ENCODE measurements at places on chromosomes 5 and 9. TPM values are rescaled to one million over a fixed set of nuclear protein-coding genes. Genes with fewer than 3 reads are reported as not detected.
A peak's percentile ranks its signal among the peaks of the same experiment; 100 is the strongest.

GRCh38 chr9:32180597-32180996, 203.8 kb upstream of the ACO1 start:
- DNase-seq, result no peak

- DNase-seq, result peak; percentile 66
Observed at GRCh38 chr9:128078504-128079434, 10.7 kb downstream of the SLC25A25 start.

DNA sequence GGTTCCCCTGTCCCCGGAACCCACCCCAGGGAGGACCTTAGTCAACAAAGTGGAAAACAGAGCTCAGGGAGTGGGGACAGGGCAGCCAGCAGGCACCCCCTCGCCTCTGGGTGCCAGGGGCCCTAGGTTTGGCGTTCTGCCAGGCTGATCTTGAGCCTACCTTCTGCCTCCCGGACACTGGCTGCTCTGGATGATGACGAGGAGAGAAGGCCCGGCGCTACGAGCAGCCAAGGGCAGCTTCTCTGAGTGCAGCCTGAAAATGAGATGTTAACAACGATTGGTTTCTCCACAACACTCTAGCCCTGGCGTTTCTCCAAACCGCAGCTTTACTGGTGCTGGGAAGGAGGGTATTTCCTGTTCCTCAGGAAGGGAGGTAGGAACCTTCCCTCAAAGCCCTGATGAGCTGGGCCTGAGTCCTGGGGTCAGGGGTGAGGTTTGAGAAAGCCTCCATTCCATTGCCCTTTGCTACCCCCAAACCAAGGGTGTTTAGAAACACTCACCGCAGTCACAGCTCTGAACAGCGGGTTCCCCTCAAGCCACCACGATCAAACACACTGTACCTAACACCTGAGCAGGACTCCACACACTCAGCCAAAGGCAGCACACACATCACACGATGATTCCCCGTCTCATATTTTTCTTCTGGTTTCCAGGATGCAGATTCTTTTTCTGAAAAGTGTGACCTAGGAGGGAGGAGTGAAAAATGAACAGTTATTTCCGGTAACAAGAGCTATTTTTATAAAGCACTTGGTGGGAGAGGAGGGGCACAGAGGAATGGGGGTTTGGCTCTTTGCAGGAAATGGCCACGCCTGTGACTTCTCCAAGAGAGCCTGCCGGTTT, at the start of gene STING1:
Gene STING1 (minus strand): TSS at position 709 of the 840 bp plus-strand sequence. CDS start 1,054 bp downstream, outside the sequence.
- DNase-seq, result peak; percentile 98

GRCh38 chr5:74598731-74599130, 41.8 kb downstream of the ENC1 start:
- DNase-seq, result peak; percentile 27

GRCh38 chr9:135074354-135075233, 12.9 kb upstream of the OLFM1 start:
- no peak for DNase-seq

DNA sequence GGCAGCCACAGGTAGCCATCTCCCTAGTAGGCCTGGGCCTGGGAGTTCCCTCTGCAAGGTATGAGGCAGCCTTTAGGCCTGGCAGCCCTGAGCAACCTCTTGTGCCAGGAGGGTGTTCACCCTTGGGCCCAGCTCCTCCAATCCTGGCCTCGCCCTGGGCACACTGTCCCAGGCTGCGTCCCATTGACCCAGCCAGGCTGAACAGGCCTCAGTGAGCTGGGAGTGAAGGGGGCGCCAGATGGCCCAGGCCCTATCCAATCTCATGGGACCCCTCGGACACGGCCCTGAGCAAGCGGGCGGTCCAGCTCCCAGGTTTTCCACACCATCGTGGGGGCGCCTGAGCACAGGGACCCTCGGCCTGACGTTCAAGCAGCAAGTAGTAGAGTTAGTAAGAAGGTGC, 14.5 kb downstream of the SH3GLB2 start:
- no peak for DNase-seq

Gene AFF4
- total RNA-seq, result 25.0 TPM

DNA sequence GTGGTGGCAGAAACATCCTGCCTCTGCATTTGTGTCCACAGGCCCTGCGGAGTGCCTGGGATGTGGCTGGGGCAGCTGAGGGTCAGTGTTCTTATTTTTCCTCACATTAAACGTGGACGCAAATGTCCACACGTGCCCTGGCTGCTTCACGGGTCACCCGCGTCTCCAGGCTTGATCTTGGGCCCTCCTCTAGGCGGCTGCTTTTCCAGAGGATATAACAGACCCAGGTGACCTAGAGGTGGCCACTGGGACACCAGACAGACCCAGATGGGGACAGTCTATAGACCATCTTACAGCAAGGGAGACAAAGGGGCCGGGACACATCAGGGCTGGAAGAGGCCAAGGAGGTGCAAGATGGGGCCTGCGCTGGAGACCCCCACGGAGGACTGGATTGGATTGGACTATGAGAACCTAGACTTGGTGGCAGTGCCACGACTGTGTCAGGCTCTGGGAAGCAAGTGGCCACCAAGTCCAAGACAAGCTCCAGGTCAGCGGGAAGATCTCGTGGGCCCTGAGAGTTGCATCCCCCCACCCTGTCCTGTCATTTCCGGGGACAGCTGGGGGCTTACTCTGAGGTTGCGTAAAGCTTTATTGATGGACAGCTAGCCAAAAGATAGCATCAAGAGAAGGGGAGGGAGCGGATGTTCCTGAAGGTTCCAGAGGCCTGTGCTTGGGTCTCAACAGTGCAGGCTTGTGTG, 6.9 kb downstream of the WNK2 start:
- no peak for DNase-seq

DNA sequence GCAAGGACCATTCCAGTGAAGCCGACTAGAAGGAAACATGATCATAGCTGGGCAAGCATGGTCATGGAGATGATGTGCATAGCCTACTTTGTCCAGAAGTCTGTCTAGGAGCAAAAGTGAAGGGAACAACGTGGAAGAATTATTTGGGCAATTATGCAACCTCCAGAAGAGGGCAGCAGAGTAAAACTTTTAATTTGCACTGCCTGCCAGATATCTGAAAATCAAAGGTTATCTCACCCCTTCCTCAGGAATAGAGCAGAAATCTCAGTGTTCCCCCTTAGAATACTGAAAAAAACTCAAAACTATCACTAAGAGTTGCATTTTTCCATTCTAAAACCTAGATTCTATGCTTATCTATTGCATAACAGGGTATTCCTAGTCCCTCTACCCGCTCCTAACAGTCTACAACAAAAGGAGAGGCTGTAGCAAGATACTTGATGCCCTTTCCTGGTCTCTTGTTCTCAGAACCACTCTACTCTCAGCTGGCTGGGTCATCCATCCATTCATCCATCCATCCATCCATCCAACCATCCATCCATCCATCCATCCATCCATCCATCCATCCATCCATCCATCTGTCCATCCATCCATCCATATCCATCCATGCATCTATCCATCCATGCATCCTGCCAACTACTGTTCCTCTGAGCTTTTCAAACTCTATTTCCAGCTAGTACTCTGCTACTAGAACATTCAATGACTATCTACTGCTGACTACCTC, 8.4 kb upstream of the SETD9 start:
- peak; percentile 35 for DNase-seq

DNA sequence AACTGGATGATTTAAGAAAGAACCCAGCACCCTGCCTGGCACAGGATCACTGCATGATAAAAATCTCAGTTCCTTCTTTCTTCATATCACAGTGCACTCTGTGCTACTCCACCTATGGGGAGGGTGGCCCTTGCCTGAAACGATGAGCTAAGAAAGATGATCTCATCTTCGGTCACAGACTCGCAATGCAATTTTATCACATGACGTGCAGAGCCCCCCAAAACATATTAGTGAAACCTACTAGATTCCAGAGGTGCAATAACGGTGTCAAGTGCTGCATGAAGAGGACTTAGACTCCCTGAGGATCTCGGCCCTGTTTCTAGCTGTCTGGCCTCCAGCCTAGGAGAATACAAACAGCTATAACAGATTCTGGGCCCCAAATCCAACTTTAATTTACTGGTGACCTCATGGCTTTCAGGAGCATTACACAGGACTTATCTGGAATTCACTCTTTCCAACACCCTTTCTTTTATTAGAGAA, 104.0 kb downstream of the EBF1 start:
- peak; percentile 15 for DNase-seq

- no peak for DNase-seq
Observed at GRCh38 chr9:38224941-38225340, 155.9 kb upstream of the SHB start.

DNA sequence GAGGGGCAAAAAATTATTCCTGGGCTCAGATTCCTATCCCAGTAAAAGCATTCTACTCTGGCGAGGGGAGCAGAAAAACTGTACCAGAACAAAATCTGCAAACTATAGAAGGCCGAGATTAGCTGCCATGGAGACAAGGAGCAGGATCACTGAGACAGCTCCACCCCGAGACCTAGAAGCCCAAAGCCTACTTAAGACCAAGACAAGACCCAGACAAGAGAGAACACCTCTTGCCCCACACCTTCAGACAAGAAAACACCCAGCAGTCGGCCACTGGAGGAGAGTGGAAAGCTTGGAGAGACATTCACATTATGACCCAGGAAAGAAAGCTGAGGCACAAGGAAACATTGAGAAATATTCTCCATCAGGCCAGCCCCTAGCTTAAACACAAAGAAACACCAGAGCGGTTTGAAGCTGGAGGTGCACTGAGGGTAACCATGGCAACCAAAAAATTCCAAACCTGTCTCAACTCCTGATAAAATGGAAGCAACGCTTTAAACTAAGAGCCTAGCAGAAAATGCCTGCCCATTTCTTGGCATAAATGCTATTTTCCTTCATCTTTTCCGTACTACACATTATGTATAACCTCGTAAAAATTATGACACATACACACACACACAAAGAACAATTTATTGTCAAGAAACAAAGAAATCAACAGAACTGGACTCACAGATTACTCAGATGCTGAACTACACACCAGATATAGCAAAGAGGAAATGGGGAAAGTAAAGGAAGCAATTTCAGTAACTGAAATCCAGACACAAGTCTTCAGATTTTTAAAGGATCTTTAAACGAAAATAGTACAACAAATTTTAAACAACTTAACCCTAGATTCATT, 53.8 kb upstream of the FTMT start:
- no peak for DNase-seq

DNA sequence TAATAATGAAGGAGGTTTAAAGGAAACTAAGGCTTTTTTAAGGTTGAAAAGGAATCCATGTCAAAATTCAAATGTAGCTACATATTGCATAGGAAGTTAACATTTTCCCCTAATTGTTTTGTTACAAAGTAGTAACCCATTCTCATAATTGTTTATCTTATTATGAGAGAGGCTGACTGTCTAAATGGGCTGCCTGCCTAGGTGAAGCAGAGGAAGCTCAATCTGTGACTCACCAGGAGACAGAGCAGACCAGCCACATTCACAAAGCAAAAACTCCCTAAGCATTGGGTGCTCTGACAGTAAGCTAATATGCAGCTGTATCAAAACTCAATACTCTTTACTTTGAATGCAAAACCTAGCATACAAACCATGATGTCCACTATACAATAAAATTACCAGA, 208.5 kb downstream of the ROR2 start:
- peak; percentile 70 for DNase-seq

Gene OSMR
- 5.5 TPM for total RNA-seq

GRCh38 chr9:123168586-123168985, 99.8 kb downstream of the STRBP start:
- DNase-seq, result no peak

DNA sequence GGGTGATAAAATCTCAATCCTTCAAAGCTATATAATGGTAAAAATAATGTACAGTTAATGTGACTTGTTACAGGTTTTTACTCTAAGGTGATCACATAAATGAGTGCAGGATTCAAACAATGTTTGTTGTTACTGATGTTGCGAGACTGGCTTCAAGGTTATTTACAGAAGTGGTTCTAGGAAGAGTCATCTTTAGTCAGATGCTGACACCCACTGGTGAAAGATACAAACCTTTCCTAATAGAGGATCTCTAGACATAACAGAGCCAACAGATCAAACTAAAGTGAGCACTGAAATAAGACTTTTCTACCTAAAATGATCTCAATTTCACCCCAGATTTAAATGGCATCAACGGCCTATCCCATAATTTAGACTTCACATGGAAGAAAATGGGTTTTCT, 20.2 kb downstream of the ARSB start:
- DNase-seq, result peak; percentile 58

- DNase-seq, result peak; percentile 56
Observed at GRCh38 chr9:100352201-100352726, 478 bp downstream of the TEX10 start.

- DNase-seq, result no peak
Observed at GRCh38 chr5:120375248-120375647, 88.9 kb upstream of the PRR16 start.

GRCh38 chr5:15748266-15748665, 248.3 kb downstream of the FBXL7 start:
- no peak for DNase-seq

- no peak for DNase-seq
Observed at GRCh38 chr5:172565931-172566665, 75.0 kb upstream of the NEURL1B start.

Gene MCTP1
- total RNA-seq, result 11.3 TPM

GRCh38 chr5:122076669-122077365, 1.2 kb downstream of the LOX start:
- peak; percentile 90 for DNase-seq

Gene PJA2
- 51.0 TPM for total RNA-seq

Gene PCDHB13
- 2.1 TPM for total RNA-seq
